HCT116 (cell line): ENCODE measurements at places on chromosomes 1 and 21.

DNA sequence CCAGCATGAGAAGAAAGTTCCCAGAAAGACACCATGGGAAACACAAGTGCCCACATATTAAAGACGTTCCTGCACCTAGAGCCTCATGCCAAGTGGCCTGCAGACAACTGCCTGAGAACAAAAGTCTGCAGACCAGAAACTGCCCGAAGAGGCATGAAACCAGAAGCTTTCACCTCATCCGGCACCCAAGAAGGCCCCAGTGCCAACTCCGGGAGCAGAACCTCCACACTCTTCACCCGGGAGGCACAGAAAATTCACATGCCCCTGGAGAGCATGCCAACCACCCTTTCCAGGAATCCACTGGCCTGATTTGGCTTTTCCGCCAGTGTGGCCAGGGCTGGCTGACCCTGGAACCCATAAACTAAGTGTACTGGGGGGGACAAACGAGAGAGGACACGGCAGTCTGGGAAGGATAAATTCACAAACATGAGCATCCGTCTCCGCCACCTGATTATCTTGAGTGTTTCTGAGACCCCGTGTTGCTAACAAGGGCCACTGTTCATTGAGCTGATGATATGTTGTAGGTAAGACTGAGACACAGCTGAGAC lies 6.8 kb downstream of the TFF2 start:
- no peak for DNase-seq

GRCh38 chr1:212879947-212880690 lies 22.0 kb downstream of the FLVCR1 start:
- DNase-seq, result no peak

DNA sequence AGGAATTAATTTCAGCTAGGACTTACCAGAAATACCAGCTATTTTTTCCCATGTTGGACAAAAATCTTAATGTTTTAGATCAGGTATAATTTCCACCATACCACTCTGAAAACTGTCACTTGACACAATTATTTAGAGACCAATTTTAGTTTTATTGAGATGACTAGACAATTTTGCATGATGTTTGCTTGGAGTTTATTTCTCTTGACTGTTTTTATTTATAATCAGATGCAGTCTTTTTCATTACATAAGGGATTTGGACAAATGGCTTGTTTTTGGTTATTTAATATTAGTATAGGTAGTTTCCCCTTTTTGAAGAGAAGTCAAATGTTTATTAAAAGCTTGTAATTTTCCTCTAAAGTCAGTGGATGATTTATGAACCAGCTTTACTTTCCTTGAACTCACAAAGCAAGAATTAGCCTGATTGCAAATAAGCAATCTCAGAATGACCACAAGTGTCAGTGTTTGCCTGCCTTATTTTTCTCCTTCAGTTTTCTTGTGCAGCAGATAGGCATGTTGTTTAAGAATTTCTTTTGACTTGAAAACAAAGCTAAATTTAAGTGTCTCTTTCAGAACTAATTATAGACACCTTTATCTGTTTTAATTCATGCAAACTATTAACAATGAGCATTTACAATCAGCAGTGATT lies 3.8 kb upstream of the B3GALT2 start:
- no peak for DNase-seq

GRCh38 chr1:246012341-246012740 lies 494.7 kb downstream of the SMYD3 start:
- DNase-seq, result peak; percentile 31

DNA sequence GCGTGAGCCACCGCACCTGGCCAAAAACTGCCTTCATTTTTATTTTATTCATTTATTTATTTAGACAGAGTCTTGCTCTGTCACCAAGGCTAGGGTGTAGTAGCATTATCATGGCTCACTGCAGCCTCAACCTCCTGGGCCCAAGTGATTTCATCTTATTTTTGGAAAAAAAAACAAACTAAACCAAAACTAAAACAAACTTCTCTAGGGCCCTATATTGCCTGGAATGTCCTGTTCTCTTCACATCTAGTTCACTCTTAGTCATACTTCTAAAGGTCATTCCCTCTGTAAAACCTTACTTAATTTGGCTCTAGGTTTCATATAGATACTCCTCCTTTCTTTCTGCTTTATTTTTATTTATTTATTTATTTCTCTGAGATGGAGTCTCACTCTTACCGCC lies 15.6 kb downstream of the RPS27 start:
- no peak for DNase-seq

- DNase-seq, result no peak
These were observed 1.7 kb downstream of the NFASC start for GRCh38 chr1:204872262-204872881.

DNA sequence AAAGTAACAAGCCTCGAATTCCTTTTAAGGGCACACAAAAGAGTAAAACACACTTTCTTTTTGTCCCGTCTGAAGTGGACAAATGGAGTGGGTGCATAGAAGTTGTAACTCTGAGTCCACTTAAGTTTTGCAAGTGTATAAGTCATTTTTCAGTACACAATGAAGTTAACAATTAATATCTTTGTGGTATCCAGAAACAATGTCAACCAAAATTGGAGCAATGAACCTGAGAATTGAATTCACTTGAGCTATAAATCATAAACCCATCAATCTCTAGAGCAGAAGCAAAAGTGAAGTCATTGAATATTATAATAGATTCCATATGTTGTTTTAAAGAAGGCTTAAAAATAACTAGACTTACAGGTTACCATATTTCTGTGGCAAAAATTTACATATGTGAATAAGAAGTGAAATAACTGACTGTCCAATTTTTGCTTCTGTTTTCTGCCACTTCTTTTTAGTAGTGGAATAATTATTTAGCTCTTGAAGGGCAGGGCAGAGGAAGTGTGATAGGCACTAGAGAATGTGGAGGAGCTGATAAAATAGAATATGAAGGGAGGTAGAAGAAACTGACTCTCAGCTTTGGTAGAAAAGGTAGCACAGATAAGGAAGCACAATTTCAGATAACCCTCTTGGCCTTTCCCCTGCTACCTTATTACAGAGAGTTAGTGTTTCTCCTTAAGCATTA lies 73.9 kb upstream of the RGL1 start:
- no peak for DNase-seq

DNA sequence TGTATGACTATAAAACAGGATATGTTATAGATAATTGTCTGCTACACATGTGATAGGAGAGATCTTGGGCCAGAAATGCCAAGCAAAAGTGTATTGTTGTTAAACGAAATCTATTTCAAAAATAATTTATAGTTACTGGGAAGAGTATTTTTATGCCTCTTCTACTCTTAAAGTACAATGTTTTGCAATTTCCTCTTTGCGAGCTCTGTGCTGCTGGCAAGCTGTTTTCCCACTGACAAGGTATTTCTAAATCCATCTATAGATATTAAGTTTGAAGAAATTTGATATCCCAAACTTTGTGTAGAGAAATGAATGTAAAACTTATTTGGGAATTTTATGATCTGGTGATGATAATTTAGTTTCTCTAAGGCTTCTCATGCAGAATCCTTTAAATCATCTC lies 63.3 kb upstream of the PTGFR start:
- no peak for DNase-seq

DNA sequence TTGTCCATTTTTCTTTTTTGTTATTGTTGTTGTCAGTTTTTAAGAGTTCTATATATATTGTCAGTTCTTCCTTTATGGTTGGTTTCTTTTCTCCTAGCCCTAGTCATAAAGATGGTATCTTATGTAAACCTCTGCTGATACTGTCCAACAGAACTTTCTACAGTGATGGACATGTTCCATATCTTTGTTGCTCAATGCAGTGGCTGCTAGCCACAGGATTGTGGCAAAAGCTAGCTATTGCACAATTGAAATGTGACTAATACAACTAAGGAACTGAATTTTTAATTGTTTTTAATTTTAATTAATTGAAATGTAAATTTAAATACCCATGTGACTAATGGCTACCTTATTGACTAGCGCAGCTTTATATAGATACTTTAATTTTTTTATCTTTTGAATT lies 411.8 kb upstream of the PTBP2 start:
- DNase-seq, result no peak

DNA sequence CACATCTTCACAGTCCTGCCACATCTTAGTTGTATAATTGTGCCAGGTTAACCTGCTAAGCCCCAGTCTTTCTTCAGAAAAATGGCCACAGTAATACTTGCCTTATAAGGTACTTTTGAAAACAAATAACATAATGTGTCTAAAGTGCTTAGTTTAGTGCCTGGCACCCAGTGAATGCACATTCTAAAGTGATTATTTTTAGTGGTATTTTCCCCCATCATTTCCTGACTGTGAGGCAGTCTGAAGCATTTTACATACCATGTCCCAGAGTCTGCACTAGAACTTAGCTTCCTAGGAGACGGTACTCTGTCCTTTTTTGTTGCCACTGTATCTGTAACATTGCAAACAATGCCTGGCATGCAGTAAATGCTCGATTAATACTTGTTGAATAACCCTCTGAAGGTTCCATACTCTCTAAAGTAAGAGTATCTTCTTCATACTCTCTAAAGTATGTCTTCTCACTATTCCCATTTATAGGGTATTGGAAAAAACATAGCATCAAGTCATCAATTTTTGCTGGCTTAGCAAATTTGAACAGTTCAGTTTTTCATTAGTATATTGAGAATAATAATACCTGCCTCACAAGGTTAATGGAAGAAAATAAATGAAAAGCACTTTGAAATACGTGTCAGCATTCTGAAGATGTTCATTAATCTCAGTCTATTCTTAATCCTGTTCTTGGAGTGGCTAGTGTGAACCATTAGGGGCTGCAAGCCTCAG lies 43.7 kb downstream of the FMO3 start:
- DNase-seq, result no peak
